Activated T-helper 17 cell treated with anti-CD3 and anti-CD28 coated beads, Interleukin-2, amount 50 U/mL, for 72 hours (primary cell): ENCODE measurements at places on chromosomes 5 and 9.

- ATAC-seq: no peak
Observed at GRCh38 chr5:17172791-17173190, 44.6 kb upstream of the BASP1 start.

DNA sequence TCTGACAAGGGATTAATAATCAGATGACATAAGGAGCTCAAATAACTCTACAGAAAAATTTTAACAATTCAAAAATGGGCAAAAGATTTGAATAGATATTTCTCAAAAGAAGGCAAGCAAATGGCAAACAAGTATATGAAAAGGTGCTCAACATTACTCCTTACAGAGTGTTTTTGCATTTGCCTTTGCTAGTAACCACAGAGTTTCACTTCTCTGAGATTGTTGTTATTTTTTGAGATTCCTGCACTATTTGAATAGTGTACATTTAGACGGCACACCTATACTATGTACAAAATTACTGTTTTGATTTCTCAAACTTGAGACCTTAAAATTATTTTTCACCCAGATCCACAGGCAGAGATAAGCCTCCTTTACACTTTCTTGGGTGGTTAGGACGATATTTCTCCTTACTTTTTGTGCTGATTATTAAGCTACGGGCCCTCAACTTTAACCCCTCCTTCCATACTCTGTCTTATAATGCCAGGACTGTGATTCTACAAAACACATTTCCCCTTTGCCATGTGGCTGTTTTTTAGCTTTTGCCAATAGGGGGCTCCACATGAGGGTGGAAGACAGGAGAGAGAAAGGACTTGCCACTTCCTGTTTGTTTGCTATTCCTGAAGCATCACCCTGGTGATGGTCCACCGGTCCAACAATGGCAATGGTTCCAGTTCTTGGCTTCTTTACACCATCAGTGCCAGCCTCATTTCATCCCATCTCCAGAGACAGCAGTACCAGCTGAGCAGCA, 65.0 kb upstream of the DAP start:
- ATAC-seq: no peak

DNA sequence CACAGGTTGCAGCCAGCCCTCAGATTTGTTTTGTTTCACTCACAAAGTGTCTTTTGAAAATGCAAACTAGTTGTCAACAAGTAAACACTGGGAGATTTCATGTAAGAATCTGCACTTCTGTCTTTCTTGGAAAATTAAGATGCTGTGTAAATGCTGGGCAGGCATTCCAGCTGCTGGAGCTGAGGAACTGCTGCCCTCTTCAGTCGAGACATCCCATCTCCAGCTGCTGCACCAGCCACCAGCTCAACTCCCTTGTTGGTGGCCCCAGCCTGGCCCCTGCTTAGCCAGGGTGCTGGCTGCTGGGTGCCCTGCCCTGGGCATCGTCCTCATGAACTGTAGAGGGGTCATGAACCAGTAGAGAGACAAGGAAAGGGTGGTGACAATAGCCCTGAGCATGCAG, 33.1 kb upstream of the AFAP1L1 start:
- ATAC-seq: no peak

DNA sequence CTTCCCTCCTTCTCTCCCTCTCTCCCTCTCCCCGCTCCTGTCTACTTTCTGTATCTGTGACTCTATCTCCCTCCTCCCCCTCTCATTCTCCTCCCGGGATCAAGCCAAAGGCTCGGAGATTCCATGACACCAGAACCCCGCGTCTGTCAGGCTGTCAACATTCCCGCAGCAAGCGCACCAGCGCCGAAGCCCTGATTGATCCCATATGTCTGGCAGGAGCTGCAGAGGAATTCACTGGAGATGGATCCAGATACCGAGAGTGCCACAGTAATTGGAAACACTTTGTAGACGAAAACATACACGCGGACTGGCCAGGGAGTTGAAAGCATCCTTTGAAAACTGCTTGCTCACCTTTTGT, 300 bp upstream of the SVEP1 start:
- no peak for ATAC-seq

DNA sequence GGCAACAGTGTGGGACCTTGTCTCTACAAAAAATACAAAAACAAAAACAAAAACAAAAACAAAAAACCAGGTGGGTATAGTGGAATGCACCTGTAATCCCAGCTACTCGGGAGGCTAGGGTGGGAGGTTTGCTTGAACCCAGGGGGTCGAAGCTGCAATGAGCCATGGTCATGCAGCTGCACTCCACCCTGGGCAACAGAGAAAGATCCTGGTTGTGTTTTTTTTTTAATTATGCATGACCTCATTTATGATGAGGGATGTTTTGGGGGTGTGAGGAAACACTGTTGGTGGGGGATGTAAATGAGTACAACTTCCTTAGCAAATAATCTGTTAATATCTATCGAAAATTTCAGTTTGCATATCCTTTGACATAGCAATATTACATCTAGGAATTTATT, 29.4 kb upstream of the UBE2D2 start:
- ATAC-seq: no peak

GRCh38 chr5:171313481-171314206, 4.6 kb downstream of the TLX3 start:
- no peak for ATAC-seq

- no peak for ATAC-seq
Observed at GRCh38 chr5:126268697-126269315, 154.4 kb upstream of the GRAMD2B start.

DNA sequence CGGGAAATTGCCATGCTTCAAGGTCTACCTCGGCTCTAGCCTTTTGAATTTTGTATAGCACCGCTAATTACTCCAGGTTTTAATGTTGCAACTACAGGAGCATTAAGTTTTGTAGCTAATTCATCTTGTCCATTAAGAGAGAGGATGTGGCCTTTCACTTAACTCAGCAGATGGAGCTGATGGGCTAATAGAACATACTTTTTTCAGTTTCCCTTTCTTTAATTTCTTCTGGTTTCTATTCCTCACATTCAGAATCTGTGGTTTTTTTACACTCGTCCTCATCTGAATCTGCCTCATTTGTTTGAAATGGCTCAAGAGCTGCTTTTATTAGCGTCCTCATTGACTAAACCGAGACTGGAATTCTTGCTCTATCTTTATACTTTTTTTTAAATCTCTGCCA, 2085.7 kb upstream of the C9orf72 start:
- no peak for ATAC-seq

GRCh38 chr9:136151214-136151804, 32.6 kb upstream of the TMEM250 start:
- ATAC-seq: no peak

- ATAC-seq: peak; percentile 11
Observed at GRCh38 chr5:158911693-158912363, 187.9 kb downstream of the EBF1 start.

DNA sequence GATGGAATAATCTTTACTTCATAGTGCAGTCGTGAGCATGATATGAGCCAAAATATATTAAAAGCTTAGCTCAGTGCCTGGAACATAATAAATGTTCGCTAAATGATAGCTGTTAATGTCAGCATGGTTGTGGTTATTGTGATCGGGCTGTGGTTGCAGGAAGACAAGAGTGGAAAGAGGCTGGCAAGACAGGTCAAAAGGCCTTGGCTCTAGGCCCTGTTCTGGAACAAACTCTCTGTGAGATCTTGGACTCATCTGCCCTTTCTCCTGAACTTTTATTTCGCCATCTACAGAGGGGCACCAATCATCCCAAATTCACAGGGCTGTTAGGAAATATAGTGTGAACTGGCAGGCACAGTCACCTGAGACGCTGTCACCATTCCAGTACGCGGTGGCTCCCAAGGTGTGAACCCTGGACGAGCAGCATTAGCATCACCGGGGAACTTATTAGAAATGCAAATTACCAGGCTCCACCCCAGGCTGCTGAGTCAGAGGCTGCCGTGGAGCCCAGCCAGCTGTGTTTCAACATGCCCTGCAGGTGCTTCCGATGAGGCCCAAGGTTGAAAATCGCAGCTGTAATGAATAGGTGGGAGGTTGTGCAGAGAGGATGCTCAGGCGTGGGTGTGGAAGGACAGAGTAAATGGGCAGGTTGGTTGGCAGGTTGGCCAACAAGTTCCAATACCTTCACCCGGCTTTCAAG, 50.2 kb upstream of the SAP30L start:
- no peak for ATAC-seq
